ENCODE measurements at places on chromosomes 1 and 21. TPM values are rescaled to one million over a fixed set of nuclear protein-coding genes. Genes with fewer than 3 reads are reported as not detected.

C8B gene
- total RNA-seq = 347 TPM

ACOT11 gene
- total RNA-seq = 30.4 TPM

TENT5C gene
- 0.32 TPM for total RNA-seq

EXTL2 gene
- total RNA-seq = 8.4 TPM

AK4 gene
- 29.5 TPM for total RNA-seq

DNA sequence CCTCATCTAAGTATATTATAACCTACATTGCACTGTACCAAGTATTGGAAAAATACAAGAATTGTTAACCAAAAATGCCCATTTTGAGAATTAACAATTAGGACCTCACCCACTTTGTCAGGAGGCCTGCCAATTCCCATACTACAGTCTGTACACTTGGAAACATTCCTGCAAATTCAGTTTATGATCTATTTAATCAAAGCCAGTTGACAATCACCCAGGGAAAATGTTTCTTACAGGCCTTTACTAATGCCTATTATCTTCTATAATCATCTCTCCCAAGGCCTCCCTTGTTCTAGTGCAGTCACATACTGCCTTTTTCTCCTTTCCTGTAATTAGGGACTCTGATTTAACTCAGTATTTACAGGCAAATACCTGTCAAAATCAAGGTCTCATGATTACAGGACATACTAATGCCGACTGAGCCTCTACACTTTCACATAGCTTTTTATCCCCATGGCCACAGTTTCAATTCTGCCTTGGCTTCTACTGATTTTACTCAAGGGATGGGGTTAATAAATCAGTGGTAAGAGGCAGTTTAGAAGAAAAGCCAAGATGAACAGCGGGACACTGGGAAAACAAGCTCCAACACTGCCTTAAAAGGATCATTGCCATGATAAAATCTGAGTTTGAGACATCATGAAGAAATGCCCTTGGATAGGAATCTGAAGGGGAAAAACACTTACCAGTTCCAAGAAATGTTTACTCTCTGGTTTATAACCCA, 338.7 kb downstream of the VAV3 start:
- no peak for DNase-seq

DNA sequence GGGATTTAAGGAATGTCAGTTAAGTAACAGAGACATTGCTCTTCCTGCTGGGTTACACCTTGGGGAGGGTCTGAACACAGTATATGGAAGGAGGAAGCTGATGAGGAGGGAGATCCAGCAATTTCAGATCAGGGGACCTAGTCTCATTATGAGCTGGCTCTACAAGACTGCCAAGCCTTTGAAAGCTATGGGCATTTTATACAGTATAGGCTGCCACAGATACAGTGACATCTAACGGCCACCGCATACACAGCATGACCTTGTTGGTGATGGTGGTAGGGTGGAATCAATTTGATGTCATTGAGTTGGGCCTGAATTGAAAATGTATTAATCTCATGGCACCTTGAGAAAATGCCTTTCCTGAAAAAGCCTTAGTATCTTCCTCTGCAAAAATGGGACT, 22.6 kb upstream of the ZP4 start:
- no peak for DNase-seq

- DNase-seq = no peak
Observed at GRCh38 chr1:176866011-176866714, 298.3 kb downstream of the ASTN1 start.

DNA sequence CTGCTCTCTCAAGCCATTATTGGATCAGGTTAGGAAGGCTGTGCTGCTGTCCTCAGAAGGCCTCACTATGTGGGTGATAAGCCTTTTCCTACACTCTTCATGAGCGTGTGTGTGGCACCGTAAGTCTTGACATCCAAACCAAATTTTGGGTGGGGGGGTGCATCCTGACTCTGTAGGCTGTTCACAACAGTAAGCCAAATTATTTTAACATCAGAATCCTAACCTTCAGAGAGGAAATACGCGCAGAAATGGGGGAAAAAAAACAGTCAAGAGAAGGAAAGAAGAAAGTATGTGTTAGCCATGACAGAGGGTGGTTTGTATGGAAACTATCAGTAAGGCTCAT, 21.0 kb downstream of the STPG1 start:
- DNase-seq = no peak

DNA sequence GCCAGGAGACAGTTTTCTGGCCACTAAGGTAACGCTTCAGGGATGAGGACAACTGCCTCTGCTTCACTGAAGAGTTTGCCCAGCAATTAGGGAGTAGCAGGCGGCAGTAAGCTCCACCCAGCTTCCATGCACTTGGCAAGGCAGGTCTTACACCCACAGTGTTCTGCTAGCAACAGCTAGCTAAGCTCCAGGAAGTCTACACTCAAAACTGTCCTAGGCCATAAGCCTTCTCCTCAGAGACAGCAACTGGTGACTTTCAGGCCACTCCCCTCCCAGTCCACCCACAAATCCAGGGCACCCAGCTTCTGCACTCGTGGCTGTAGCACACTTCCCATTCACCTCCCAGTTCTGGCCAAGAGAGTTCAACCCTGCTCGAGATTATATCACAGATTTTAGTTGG, 47.3 kb downstream of the KMO start:
- no peak for DNase-seq

- no peak for DNase-seq
Observed at GRCh38 chr1:53049574-53049967, 12.4 kb upstream of the PODN start.

DNA sequence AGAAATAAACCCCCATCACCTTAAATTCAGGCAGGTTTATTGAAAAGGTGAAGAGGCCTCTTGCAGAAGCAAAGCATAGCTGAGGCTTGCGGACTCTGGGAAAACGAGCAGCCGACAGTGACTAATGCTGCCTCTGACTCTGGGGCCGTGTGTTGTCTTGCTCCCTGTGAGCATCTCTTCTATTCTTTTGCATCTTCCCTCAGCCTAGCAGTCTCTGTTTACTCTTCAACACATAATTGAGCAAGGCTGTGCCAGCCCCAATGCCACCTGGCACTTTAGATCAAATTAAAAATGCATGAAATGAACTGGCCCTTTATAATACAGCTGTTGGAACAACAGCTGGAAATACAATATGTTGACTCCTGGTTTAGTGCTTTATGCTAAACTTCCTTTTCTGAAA, 18.4 kb upstream of the REG4 start:
- no peak for DNase-seq

DNA sequence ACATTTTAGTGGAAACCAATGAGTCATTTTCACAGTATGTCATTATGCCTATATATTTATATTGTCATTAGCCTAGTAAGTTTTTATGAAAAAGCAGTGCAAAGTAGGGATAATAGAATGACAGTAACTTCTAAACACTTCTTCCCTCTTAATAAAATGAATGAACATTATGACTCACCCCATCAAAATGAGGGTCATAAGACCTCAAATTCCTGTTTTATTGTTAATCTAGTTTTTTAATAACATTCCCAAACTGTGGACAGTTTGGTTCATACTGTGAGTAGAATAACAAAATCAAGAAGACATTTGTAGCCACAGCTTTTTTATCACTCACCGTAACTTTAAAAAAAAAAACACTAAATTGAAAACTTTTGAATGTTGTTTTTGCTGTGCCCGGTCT, 160.5 kb downstream of the LRRC40 start:
- DNase-seq = no peak

- DNase-seq = peak; percentile 88
Observed at GRCh38 chr1:184622136-184622823, 132.4 kb downstream of the EDEM3 start.
